ENCODE measurements at places on chromosomes 6 and 20.

GRCh38 chr6:56289721-56290120, 42.3 kb upstream of the COL21A1 start:
- DNase-seq = no peak

GRCh38 chr6:167152862-167153261, 4.9 kb downstream of the GPR31 start:
- no peak for DNase-seq

DNA sequence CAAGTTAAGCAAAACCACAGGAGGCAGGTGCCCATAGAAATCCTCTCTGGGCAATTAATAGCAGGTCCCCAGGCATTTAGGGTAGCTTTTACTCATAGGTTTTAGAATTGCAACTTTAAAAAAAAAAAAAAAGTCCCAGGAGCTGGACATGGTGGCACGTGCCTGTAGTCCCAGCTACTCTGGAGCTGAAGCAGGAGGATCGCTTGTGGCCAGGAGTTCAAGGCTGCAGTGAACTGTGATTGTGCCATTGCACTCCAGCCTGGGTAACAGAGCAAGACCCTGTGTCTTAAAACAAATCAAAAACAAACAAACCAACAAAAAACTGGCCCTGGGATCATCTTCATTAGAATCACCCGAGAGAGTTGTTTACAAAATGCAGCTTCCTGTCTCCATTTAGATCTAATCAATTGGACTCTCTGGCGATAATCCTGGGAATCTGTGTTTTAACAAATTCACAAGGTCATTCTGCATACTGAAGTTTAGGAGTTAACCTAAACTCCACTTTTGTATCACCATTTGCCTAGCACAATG, 131.8 kb upstream of the AKAP12 start:
- no peak for DNase-seq

- no peak for DNase-seq
Measured at GRCh38 chr6:151761851-151762250, 45.6 kb upstream of the ESR1 start.

DNA sequence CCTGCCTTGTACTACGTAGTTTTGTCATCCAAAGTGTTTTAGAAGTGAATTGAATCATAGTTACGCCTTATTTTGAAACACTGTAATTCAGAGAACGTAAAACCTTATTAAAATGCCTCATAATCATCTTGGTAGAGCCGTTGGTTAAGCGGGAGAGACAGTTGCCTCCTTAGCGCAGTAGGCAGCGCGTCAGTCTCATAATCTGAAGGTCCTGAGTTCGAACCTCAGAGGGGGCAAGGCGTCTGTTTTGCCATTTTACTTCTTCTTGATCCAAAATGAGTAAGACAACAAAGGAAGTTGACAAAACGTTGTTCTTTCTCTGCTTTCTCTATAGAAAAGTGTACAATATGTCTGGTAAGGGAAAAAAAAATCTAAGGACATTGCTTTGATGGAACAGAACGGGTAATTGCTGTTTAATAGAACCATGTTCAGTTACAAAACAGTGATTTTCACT, 20.7 kb upstream of the TRIM27 start:
- DNase-seq = no peak

GRCh38 chr6:69487688-69488087, 309.1 kb downstream of the LMBRD1 start:
- no peak for DNase-seq

DNA sequence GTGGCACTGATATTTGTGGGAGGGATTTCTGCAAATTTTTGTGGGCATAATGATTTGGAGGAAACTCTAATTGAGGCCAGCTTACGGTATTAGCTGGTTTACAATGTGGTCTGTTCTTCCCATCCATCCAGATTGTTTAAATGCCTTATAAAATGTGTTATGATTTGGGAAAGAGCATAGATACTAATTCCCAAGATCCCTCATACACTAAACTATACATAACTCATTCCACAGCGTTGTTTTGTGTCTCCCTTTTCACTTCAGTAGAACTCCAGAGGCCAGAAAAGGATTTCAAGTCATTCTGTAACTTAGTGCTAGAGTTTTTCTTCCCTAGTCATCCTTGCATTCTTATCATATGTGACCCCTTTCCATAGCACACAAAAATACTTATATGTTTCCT, 292.6 kb upstream of the NT5E start:
- DNase-seq = no peak

All from NT2/D1 (cell line).